Stimulated activated CD4-positive, alpha-beta T cell treated with anti-CD3 and anti-CD28 coated beads, TNF-alpha, amount 100 ng/mL, for 1 hour (primary cell): ENCODE measurements at places on chromosomes 6 and 20.

DNA sequence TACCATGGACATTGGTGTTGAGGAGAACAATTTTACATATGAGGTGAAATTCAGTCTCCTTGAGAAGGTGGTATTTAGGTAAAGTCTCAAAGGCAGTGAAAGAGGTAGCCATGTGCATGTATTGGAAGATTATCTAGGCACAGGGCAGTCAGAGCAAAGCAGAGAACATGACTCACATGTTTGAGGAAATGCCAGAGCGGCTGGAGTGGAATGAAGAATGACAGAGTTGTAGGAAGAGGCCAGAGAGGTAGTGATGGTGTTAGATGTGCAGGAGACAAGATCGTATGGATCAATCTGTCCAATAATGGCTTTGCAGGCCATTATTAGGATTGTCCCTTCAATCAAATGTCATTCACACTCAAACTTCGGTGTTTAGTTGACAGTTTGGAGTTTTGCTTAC lies 449.4 kb upstream of the PTCHD4 start:
- no peak for DNase-seq

DNA sequence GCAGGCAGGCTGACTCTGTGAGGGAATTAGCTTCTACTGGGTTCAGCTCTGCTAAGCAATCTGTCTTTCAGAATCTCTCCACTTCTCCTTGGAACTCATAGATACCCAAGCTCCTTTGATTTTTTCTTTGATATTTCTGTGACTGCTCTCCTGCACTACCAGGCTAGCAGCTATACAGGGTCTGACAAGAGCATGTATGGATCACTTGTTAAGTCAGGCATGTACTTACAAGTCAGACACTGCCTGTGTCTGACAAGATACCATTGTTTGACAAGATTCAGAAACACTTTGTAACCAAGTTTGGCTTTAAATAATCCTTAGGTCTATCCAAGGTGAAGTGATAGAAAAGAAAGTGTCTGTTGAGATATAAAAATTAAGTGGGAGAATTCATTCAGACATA lies 79.5 kb downstream of the SESN1 start:
- DNase-seq = no peak

DNA sequence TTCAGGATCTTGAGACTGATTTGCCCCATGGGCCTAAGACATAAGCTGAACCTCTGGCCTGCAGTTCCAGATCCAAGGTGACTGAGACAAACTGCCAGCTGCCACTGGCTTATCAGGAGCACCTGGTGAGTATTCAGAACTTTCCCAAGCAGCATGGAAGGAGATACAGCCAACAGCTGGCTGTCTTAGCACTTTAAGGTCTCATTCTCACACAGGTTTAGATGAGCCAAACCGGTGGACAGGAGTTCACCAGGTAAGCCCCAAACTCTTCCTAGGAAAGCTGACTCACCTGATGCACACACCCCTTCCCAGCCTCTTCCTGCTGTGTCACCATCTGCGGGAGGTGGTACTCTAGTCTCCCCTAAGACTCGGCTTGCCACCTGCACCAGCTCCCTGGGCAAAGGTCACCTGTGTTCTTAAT lies at the start of gene BANF2:
TSS of gene BANF2 (plus strand) at position 36 of the 421 bp plus-strand sequence. CDS start 25,060 bp downstream, outside the sequence.
- no peak for DNase-seq

DNA sequence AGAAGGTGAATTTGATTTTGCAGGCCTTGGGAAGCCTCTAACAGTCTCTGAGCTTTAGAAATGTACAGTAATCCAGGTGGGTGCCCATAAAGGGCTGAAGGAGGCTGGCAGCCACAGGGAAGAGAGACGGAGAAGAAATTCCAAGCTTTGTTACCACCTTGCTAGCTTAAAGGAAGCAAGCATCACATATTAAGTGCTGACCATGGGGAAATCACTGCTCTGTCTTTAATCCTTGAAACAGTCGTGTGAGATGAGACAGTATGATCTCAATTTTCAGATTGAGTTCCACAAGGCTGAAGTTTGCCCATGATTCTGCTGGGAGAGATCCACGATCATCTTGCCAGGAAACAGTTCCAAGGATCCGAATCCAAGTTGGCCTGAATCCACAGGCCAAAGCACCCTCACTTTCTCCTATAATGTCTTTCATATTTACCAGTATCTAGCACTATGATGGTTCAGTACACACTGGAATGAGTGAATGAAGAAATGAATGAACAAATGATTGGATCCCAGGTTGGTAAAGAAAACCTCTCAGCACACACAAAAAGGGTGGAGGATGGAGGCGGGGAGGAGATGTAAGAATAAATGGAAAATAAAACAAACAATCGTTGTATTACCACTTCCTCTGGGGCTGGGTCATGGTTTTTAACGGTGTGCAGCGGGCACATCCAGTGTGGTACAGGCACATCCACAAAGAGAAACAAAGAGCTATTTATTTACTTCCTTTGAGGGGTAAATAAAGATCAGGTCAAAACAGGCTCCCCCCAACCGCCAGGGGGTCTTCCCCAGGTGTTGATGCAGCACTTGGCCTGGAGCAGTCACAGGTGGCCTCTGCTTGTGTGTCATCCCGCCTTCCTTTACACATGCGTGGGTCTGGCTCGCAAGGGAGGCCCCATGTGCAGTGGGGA lies 28.2 kb upstream of the TAF8 start:
- peak; percentile 53 for DNase-seq

- no peak for DNase-seq
These were observed 770.3 kb upstream of the SLC35B3 start for GRCh38 chr6:9205645-9206044.

DNA sequence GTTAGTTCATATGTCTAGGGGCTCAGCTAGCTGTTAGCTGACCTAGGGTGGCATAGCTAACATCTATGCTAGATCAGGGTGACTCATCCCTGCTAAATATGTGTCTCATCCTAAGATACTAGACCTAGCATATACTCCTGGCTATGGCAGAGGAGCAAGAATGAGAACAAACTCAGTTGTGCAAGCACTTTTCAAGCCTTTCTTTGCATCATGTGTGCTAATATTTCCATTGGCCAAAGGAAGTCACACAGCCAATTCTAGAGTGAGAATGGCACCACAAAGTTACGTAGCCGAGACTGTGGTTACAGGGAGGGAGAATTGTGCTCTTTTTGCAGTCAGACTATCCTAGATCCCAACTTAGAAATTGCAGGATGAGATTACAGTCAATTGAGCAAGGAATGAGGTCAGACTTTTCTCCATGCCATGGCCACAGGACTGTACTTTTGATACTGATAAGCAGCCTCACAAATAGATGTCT lies 78.7 kb downstream of the PLCB4 start:
- DNase-seq = no peak

- no peak for DNase-seq
These were observed 51.7 kb downstream of the SLC26A8 start for GRCh38 chr6:35972471-35973367.

DNA sequence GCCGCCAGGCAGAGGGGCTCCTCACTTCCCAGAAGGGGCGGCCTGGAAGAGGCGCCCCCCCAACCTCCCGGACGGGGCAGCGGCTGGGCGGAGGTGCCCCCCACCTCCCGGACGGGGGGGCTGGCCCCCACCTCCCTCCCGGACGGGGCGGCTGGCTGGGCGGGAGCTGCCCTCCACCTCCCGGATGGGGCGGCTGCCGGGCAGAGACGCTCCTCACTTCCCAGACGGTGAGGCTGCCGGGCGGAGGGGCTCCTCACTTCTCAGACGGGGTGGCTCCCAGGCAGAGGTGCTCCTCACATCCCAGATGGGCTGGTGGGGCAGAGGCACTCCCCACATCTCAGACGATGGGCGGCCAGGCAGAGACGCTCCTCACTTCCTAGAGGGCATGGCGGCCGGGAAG lies 389.7 kb upstream of the EYS start:
- DNase-seq = no peak

DNA sequence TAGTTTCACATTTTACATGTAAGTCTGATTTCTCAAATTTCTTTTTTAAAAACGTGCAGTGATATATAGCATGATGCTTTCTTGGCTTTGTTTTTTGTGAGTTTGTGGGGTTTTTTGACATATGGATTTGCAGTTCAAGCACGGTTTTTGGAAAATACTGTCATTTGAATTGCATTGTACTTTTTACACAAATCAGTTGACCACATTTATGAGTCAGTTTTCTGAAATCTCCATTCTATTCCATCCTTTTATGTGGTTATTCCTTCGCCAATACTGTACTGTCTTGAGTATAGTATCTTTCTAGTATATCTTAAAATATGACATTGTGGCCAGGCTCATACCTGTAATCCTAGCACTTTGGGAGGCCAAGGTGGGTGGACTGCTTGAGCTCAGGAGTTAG lies 890.0 kb upstream of the CITED2 start:
- no peak for DNase-seq

DNA sequence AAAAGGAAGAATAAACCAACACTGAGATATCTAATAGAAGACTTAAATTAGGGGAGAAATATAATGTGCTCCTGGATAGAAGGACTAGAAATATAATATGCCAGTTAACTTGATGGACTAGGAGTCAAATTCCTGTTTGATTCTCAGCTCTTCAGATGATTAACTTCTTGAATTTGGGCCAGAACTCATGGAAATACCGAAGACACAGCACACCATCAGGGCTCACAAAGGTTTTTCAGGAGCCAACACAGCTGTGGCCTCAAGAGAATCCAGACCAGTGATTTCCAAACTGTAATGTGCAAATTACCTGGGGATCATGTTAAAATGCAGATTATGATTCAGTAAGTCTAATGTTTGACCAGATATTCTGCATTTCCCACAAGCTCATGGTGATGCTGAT lies 33.8 kb upstream of the LRRC1 start:
- DNase-seq = no peak

GRCh38 chr6:113954653-113955052 lies 16.3 kb downstream of the HDAC2 start:
- no peak for DNase-seq

DNA sequence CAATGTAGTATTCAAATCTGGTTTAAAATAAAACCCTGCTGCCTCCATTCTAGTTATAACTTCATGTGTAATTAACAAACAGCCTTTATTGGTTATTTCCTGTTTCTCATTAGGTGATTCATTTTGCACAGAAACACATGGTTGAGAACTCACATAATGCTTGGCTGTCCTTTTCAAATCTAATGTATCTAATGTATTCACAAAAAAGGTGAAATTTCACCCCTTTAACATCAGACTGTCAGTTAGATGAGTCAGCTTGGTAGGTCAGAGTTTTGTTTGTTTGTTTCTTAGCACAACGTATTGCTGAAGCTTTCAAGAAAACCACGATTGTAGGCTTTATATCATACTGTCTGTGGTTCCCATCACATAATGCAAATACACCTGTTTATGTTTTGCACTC lies 78.7 kb upstream of the TMEM30A start:
- DNase-seq = no peak

- no peak for DNase-seq
These were observed 5.7 kb upstream of the PXDC1 start for GRCh38 chr6:3757241-3757641.
